NCI-H510A (cell line): ENCODE measurements at places on chromosomes 6 and 20.

DNA sequence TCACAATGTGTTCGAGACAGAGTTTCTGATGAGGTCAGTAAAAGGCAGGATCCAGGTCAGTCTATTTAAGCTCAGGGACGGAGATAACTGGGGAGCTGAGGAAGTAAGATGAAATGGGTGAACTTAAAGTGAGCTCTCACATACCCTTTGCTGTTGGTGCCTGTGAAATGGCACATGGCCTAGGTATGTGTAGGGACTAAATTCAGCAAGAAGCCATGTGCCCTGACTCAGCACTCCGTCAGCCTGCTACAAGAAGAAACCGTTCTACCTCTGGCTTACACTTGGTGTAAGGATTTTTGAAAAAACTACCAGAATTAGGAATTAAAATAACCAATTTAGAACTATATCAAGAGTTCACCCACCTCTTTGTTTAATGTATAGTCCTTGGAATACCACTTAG is 41.1 kb upstream of the TRDN start:
- DNase-seq, result no peak

DNA sequence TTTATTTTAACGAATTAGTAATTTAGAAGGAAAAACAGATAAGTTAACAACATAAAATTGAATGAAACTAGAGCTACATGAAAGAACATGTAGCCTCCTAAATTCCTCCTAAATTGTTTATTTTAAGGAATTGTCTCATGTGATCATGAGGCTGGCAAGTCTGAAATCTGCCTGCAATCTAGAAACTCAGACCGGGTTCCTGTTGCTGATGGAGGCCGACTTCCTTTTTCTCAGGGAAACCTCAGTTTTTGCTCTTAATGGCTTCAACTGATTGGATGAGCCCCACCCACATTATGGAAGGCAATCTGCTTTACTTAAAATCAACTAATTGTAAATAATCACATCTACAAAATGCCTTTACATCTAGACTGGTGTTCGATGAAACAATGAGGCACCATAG is 267.6 kb upstream of the PRND start:
- DNase-seq, result no peak

DNA sequence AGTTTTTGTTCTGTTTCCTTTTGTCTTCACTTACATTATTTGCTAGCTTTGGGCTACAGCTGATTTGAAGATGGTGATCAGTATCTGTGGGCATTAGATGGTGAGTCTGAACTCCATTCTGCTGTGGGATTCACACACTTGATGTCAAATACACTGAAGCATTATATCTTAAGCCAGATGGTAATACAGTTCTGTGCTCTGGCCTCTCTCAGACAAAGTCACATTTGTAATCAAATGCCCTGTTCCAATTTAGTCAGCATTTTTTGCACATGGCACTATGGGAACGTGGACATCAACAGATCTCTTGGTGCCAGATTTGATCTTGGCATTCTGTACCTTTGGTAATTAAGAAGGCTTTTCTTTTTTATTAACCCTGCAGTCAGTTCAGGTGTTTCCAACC is 56.0 kb downstream of the SASH1 start:
- DNase-seq, result no peak

GRCh38 chr6:44234101-44235025 is 11.0 kb downstream of the SLC29A1 start:
- DNase-seq, result no peak

DNA sequence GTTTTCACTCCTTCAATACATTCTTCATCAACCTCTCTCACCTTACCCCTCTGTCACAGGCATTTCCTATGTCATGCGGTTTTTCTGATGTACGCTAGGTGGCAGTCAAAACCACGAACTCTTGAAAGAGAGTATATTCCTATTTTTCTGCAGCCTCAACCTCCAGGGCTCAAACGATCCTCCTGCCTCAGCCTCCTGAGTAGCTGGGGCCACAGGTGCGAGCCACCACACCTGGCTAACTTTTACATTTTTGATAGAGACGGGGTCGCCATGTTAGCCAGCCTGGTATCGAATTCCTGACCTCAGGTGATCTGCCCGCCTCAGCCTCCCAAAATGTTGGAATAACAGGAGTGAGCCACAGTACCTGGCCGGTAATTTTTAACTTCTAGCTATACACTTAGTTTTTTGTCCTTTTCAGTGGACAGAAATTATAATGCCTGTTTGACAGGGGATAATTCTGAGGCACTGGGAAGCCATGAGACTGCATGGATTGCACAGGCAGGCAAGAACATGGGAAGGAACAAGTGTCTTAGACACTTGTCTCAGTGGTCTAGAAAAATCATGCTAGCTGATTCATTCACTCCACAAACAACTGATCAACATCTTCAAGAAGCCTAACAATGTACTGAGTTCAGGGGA is 22.5 kb upstream of the HFE start:
- DNase-seq, result no peak
